Ascending aorta (tissue), 2 donors: ENCODE measurements at places on chromosomes 3 and 15.

DNA sequence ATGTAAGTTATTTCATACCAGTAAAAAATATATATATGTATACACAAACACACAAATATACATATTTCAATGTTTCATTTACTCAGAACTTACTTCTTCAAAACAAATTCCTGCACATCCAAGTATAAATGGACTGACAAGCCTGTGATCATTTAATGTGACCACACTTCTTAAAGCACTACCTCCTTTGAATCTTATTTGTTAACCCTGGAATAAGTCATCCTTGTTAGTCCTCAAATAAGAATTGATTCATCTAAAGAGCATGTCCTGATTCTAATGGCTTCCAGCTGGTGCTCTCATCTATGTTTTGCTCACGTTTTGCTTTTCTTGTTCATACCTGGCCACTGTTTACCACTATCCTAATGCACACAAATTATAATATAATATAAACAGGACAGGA, 103.9 kb upstream of the UBP1 start:
- no peak for DNase-seq

DNA sequence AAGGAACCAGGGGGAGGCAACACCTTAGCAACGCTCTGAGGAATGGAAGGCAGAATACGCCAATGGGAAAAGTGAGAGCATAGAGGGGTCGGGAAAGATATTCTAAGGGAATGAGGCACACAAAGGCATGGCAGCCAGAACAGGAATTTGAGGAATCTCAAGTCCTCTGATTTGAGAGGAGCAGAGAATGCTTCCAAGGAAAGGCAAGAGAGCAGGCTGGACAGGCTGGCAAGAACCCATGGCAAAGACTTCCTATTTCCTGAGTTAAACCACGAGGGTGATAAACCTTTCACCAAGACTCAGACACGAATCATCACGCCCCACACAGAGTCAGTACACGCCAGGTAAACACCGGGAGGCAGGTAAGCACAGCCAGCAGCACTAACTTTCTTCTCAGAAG, 109.8 kb downstream of the IGF2BP2 start:
- no peak for DNase-seq

DNA sequence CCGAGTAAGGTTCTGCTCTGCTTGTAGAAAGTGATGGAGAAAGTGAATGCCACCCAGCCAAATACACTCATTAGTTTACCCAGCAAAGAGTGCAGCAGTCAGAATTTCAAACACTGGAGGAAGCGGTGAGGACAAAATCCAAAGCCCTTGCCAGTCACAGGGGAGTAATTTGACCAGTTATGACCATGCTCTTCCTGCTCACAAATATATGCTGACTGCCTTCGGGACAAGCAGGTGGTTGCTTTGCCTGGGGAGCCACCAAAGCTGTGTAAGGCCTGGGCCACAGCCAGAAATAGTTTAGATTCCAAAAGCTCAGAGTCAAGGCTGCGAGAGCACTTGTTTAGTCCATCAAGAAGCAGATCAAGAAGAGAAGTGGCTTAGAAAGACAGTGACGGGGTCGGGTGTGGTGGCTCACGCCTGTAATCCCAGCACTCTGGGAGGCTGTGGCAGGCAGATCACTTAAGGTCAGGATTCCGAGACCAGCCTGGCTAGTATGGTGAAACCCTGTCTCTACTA, 51.0 kb upstream of the ATP13A3 start:
- no peak for DNase-seq

GRCh38 chr15:60442031-60442650, 36.8 kb downstream of the ICE2 start:
- DNase-seq = no peak
